CD4-positive, alpha-beta T cell treated with Interleukin-21 for 1 hour (primary cell): ENCODE measurements at places on chromosomes 6 and 20.

- DNase-seq, result no peak
Observed at GRCh38 chr6:134186355-134186754, 131.6 kb downstream of the SGK1 start.

GRCh38 chr6:125304970-125305660, 3.3 kb upstream of the HDDC2 start:
- DNase-seq, result no peak

DNA sequence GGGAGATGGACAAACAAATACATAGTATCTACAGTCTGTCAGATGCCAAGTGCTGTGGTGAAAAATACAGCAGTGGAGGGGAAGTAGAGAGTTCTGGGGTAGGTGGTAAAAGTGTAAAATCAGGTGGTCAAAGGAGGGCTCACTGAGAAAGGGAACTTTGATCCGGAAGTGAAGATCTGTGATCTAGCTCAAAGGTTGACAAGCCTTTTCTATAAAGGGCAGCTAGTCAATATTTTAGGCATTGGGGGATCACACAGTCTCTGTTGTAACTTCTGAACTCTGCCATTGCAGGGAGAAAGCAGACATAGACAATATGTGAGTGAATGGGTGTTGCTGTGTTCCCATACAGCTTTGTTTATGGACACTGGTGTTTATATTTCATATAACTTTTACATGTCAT, 38.6 kb downstream of the SH3BGRL2 start:
- DNase-seq, result no peak

DNA sequence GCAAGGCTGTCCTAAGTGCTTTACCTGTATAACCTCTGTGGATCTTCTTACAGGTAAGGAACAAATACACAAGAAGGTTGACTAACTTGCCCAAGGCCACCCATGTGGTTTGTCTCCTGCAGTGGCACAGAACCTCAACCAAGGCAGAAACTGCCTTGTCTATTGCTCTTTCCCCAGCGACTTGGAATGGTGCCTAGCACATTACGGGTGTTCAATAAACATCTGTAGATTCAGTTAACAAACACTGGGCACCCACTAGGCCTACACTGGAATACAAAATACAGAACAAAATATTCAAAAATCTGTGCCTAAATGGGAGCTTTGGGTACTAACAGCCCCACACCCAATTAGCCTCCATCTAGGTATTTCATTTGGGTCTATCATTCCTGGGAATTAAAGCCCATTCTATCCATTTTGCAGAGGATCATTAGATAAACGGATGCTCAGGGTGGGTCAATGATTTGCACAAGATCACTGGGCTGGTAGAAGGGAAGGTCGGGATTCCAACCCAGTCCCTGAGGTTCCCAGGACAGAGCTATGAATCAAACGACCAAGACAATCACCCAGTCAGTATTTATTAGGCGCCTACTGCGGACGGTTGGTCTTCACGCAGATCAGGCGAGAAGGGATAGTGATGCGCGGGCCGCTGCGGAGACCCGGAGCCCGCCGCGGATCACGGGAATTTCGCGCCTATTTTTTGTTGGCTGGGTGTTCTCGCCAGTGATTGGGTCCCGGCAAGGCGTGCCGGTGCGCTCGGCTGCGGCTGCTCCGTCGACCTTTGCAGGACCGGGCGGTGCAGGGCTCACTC, at the start of gene STK35:
STK35 (plus strand) TSS at position 771 of the 808 bp plus-strand sequence. CDS start 55 bp downstream, outside the sequence.
- DNase-seq, result no peak

GRCh38 chr6:5205877-5206850, 54.6 kb downstream of the LYRM4 start:
- no peak for DNase-seq

GRCh38 chr20:15759594-15759993, 813.7 kb downstream of the KIF16B start:
- DNase-seq, result no peak

GRCh38 chr6:159106627-159107241, 61.9 kb upstream of the TAGAP start:
- peak; percentile 96 for DNase-seq

DNA sequence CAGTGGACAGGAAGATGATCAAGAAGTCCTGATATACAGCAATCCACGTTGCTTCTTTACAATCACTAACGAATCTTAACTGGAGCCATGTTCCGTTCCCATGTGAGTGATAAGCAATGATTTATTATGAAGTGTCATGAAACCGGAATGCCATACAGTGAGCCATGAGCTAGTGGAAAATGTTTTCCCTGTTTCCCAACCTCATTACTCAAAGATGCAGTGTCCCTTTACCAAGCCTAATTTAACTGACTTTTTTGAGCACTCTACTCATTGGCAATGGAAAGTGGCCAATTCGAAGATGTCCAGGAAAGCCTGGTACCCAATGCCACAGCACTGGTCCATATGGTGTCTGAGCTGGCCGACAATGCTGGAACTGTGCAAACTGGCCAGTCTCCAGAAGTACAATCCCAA, 148.3 kb downstream of the ZNF217 start:
- no peak for DNase-seq

DNA sequence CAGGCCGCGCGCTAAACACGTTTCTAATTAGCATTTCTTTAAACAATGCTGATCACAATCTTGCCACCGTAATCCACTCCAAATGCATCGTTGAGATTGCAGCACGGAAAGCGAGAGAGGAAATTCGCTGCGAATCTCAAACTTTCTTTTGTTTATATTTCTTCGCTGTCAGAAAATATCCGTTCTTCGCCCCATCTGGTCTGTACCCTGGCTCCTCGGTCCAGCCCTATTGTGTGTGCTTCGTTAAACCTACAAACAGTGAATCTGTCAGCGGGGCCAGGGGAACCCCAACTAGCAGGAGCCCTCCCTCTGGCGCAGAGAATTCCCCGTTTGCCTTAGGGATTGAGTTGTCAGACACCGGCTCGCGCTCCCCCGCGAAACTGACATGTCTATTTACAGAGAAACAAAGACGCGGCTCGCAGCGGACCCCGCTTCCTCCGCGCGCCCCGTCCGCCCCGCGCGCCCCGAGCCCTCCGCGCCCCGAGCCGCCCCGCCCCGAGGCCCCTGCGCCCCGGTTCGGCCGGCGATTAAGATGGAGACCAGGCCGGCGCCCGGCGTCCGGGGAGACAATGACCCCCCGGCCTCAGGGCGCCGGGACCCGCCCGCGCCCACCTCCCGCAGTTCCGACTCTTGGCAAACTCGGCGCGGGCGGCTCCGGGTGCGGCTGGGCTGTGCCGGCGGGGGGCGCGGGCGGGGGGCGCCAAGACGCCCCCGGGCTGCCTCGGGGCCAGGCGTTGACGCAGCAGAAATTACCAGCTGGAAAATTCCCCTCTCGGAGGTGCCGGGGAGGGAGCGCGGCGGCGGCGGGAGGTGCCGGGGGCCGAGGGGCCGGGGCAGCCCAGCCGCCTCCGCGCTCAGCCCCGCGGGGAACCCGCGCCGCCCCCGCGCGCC, 874 bp downstream of the ZBTB46 start:
- DNase-seq, result no peak

- DNase-seq, result no peak
Observed at GRCh38 chr6:26059941-26060340, 27.3 kb upstream of the HFE start.

- peak; percentile 52 for DNase-seq
Observed at GRCh38 chr6:11092668-11093375, 812 bp upstream of the SMIM13 start.

- DNase-seq, result no peak
Observed at GRCh38 chr6:5525209-5525608, 263.9 kb downstream of the FARS2 start.

- DNase-seq, result no peak
Observed at GRCh38 chr20:20731000-20731944, 18.8 kb upstream of the RALGAPA2 start.

DNA sequence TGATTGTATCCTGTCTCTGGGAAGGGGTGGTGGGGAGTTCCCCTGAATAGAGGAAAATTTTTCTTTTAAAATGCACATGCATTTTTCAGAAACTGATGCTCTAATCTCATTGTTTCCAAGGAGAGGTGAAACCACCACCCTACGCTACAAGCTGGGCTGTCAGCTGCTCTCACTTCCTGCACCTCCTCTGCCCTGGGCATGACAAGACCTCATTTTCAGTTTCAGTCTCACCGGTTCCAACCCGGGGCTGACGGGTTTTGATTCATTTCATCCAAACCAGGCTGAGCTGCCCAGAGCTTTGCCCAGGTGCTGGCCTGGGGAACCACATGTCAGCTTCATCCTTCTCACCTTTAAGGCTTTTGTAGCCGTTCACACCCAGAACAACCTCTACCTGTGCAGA, 99.7 kb downstream of the EYA2 start:
- peak; percentile 29 for DNase-seq

- DNase-seq, result no peak
Observed at GRCh38 chr6:16391451-16391912, 153.1 kb downstream of the GMPR start.

- no peak for DNase-seq
Observed at GRCh38 chr6:157238346-157238745, 85.0 kb downstream of the TMEM242 start.

- no peak for DNase-seq
Observed at GRCh38 chr20:60295214-60295613, 337.0 kb downstream of the CDH26 start.

GRCh38 chr6:105204331-105204730, 24.5 kb upstream of the POPDC3 start:
- DNase-seq, result no peak

GRCh38 chr20:528923-529604, 14.5 kb downstream of the CSNK2A1 start:
- DNase-seq, result no peak

- no peak for DNase-seq
Observed at GRCh38 chr6:11149551-11149950, 38.0 kb upstream of the ERVFRD-1 start.

DNA sequence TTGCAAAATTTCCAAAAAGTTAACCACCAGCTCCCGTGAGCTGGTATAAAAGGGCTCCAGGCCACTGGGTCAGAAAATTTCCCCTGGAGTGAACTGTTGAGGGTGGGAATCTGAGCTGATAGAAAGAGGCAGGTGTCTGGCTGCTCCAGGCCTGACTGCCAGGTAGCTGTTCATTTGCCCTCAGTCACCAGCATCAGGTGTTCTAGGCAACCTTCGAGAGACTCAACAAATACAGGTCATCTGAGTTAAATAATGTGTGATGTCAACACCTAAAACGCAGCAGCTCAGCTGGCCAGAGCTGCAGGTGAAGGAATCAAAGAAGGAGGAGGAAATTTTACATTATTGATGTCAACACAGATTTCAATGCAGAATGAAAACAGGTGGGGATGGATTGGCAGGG, 46.7 kb downstream of the KCNK5 start:
- no peak for DNase-seq

- DNase-seq, result no peak
Observed at GRCh38 chr20:58224974-58225373, 3.5 kb downstream of the ANKRD60 start.

DNA sequence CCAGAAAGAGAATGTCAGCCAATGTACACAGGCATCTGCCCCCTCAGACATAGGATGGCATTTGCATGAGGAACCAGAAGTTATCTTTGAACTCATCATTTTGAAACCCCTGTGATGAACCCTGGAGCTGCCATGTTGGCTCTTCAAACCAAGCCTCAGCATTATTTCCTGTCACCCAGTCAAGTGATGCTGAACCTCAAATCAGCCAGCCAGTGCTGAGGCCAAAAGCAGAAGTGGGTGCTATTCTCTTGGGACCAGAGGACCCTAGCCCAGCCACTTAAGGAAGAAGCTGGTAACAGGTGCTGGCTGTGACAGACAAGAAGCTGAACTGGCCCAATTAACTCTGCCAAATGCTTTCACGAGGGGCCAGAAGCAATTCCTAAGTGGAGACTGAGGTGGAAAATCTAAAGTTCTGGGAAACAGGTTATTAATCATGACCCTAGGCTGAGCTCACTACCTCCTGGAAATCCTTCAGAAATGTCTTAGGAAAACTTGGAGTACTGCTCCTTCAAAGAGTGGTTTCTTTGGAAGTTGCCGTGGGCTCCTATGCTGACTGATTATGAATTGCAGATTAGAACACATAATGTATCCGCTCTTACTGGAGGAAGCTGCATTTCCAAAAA, 4.0 kb downstream of the PKIG start:
- DNase-seq, result no peak

GRCh38 chr6:122839906-122840305, 50.8 kb downstream of the SMPDL3A start:
- DNase-seq, result no peak

DNA sequence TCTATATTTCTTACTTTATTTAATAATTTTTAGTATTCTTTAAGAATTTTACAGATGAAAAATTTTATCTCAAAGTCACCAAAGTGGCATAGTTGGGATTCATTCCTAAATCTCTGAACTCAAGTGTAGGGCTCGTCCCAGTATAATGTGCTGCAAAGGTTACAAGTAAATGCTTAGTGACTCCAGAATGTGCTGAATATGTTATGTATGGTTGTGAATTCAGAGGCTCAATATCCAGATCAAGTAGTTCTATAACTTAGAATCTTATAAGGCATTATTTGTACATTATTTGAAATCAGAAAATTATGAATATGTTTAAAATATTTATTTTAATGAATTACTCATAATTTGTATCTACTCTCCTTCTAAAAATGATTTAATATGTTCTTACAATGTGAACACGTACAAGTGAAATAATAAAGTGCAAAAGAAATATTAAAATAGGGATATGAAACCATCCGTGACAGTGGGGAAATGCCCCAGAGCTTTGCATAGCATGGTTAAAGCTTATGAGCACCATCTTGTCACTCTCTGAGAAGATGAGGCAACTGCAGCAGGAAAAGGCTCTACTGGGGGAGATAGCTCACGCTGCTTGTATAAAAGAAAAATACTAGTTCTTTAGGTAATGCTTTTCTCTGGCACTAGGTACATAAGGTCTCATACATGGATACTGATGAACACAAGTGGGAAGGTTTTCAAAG, 259.0 kb downstream of the FOXC1 start:
- no peak for DNase-seq

- no peak for DNase-seq
Observed at GRCh38 chr6:133891927-133892812, 3.3 kb downstream of the TCF21 start.
